ENCODE measurements at places on chromosomes 1 and 21. TPM values are rescaled to one million over a fixed set of nuclear protein-coding genes. Genes with fewer than 3 reads are reported as not detected.

DNA sequence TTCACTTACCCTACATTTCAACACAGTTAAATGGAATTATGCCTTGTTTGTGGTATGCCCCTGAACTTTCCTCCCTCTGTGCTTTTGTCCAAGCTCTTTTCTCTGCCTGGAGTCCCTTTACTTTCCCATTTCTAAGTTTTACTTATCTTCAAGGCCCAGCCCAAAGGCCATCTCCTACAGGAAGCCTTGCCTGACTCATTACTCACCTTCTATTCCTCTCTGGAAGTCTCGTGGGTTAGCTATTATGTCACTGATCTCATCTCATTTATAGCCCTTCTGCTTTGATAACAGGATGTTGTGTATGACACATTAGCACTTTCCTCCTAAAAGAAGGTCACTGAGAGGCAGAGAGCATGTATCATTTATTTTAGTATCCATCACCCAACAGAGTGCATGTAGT is 78.8 kb upstream of the CD1D start:
- peak; percentile 69 for DNase-seq
- no peak overlapping the region for H3K4me3 ChIP-seq
- H3K4me1 ChIP-seq: peaks cover 17% of the 10 kb centered on the region
- no peaks in the 10 kb centered on the region for H3K36me3 ChIP-seq
- H3K27me3 ChIP-seq: no peaks in the 10 kb centered on the region

DNA sequence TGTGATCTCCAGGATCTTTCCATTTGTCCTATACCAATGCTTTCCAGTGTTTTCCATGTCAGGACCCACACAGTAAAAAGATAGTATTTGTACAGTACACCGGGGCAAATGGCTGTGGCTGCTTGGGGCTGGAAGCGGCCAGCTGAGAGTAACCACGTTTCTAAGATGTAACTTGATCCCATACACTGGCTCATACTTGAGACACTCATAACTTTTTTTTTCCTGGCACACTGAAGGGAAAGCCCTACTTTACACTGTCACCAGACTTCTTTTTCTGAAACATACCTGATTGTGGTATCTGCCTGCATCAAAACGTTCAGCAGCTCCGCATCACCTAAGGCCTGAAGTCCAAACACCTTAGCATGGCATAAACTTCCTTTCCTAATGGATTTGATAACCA is 21.6 kb downstream of the VPS13D start:
- DNase-seq: no peak
- no peak overlapping the region for H3K4me3 ChIP-seq
- H3K27me3 ChIP-seq: no peaks in the 10 kb centered on the region
- no peak overlapping the region for H3K27ac ChIP-seq
- no peaks in the 10 kb centered on the region for H3K36me3 ChIP-seq

- H3K4me1 ChIP-seq: peaks cover 3% of the 10 kb centered on the region
- no peaks in the 10 kb centered on the region for H3K36me3 ChIP-seq
- H3K27ac ChIP-seq: peak overlapping the region; percentile 34
- no peak overlapping the region for H3K4me3 ChIP-seq
- H3K27me3 ChIP-seq: no peaks in the 10 kb centered on the region
- no peak for DNase-seq
Observed at GRCh38 chr1:153888533-153888932, 34.2 kb downstream of the GATAD2B start.

The MYCL gene
- total RNA-seq: 6.3 TPM

GRCh38 chr1:53112271-53112774 is 30.1 kb downstream of the SLC1A7 start:
- H3K27me3 ChIP-seq: peaks cover 11% of the 10 kb centered on the region
- no peaks in the 10 kb centered on the region for H3K36me3 ChIP-seq
- peaks cover 53% of the 10 kb centered on the region for H3K4me1 ChIP-seq

DNA sequence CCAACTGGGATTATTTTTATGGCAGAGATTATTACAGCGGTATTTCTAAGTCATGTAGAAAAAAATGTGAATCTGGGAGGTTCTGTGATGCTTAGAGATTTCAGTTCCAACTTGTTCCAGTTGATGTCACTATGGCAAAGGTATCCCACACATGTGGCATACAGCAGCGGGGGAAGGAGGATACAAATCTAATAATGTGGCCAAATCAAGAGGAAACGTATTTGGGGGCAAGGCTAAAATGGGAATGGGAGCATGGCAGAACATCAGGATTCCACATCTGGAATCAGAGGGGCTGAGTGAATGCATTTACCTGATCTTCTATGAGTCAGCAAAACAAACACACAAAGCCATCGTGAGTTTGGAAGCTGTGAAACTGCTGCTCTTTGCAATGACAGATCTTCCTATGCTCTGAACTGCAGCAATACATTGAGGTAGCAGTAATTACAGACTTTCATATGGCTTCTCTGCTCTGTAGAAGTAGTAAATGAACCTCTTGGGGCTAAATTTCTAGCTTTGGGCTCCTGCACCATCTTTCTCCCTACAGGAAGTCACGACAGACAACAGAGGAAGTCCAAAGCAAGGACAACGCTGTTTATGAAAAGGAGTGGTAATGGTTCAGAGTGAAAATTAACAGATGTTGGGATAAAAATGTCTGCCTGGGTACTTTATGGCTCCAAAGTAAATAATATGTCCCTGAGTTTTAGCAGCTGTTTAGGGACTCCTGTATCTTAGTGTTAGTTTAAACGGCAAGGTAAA is 55.5 kb downstream of the GABPA start:
- peak; percentile 55 for DNase-seq
- peak overlapping the region; percentile 2 for H3K4me3 ChIP-seq
- H3K4me1 ChIP-seq: no peaks in the 10 kb centered on the region
- peak overlapping the region; percentile 63 for H3K27ac ChIP-seq
- no peaks in the 10 kb centered on the region for H3K36me3 ChIP-seq

The MX2 gene
- 2.6 TPM for total RNA-seq

The ST6GALNAC5 gene
- total RNA-seq: 3.6 TPM

GRCh38 chr21:36909423-36909822 is 57.0 kb downstream of the HLCS start:
- H3K4me1 ChIP-seq: peaks cover 17% of the 10 kb centered on the region
- DNase-seq: no peak
- peak overlapping the region; percentile 92 for H3K27ac ChIP-seq
- no peak overlapping the region for H3K4me3 ChIP-seq

DNA sequence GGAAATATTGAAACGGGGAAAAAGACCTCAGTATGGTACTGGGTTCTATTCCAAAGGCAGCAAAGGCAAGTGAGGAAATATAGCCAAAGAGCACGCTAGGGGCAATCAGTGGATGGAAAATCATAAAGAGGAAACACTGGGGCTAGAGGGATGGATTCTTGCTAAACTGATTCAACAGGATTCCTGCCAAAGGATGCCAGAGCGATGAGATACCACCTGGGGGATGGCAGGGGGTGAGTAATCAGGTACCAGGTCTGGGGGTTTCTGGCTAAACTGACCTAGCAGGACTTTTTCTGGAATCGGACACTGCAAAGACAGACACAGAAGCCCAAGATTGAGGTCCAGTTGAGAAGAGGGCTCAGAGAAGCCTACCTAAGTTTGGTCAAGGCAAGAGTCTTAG is 6.7 kb downstream of the CHI3L2 start:
- H3K27me3 ChIP-seq: no peaks in the 10 kb centered on the region
- no peak overlapping the region for H3K27ac ChIP-seq
- no peak overlapping the region for H3K4me3 ChIP-seq
- peaks cover 3% of the 10 kb centered on the region for H3K4me1 ChIP-seq

The PGLYRP4 gene
- not detected for total RNA-seq

DNA sequence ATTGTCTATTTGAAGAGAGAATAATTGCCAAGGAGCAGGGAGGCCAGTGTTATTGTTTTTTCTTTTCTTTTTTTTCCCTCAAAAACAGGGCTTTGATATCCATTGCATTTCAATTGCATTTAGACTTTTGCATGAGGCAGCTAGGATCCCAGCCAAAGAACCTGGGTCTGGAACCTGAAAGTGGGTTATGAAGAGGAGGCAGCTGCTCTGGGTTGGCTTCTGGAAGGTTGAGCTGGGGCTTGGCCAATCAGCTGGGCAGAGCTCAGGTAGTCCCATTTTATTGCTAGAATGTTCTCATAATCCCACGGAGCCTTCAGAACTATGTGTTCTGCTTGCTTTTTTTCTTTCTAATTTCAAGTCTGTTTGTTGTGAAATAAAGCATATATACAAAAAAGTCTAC is 218.9 kb downstream of the CAMTA1 start:
- no peak overlapping the region for H3K27ac ChIP-seq
- no peaks in the 10 kb centered on the region for H3K36me3 ChIP-seq
- H3K4me1 ChIP-seq: no peaks in the 10 kb centered on the region
- no peak for DNase-seq
- no peaks in the 10 kb centered on the region for H3K27me3 ChIP-seq
- H3K4me3 ChIP-seq: no peak overlapping the region

The KRTAP7-1 gene
- total RNA-seq: not detected

The EXO1 gene
- 5.0 TPM for total RNA-seq

GRCh38 chr1:22651941-22652856 is 837 bp upstream of the C1QB start:
- peaks cover 7% of the 10 kb centered on the region for H3K27me3 ChIP-seq
- H3K36me3 ChIP-seq: no peaks in the 10 kb centered on the region
- H3K4me3 ChIP-seq: no peak overlapping the region
- DNase-seq: no peak
- no peak overlapping the region for H3K27ac ChIP-seq

The CCDC181 gene
- 1.3 TPM for total RNA-seq

The PATJ gene
- total RNA-seq: 43.1 TPM

DNA sequence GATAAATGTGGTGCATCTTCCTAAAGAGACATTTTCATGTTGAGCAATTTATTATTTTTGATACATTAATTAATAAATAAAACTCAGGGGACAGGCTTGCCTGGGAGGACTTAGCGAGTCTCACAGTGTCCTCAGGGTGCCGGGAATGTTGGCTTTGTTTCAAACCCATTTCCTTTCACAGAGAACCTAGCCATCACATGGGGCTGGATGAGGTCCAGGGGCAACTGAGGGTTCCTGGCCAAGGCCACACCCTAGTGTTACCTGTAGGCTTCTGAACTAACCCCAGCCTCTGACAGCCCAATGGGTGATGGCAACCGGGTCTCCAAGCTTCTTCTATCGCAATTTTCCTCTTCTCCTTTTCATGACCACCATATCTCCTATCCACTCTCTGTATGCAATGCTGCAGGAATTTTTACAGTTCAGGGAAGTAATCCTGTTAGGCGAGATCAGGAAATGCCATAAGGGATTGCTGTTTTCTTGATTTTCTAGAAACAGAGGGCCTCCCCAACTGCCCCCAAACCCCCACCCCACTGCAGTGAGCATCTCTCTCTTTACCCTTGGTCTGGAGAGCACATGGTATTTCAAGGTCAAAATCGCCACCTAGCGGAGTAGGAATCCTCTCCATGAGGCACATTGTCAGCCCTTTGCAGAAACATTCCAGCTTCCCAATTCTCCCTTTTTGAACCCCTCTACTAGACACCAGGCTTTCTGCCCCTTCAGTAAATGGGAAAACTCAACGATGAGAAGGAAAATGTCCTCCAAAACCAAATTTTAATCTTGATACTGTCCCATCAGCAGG is 22.1 kb upstream of the SMYD3 start:
- no peak overlapping the region for H3K27ac ChIP-seq
- no peaks in the 10 kb centered on the region for H3K4me1 ChIP-seq
- no peak overlapping the region for H3K4me3 ChIP-seq
- no peak for DNase-seq
- H3K27me3 ChIP-seq: no peaks in the 10 kb centered on the region

DNA sequence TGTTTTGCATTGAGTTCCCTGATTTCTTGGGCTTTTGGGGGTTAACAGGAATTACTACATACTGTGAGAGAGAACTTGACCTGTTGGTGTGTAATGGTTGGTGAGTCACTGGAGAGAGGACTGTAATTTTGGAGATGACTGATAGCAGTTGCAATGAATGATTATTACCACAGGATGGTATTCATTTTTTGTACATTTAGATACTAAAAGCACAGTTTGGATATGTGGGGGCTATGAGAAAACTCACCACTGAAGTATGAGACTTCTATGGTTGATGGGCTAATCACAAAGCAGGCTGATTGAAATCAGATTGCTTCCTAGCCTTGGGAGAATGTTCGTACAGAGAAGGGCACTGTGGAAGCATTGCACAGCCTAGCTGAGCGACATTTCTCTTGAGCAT is 1571.3 kb upstream of the PRMT6 start:
- H3K4me1 ChIP-seq: no peaks in the 10 kb centered on the region
- H3K36me3 ChIP-seq: no peaks in the 10 kb centered on the region
- H3K27ac ChIP-seq: no peak overlapping the region
- no peaks in the 10 kb centered on the region for H3K27me3 ChIP-seq
- H3K4me3 ChIP-seq: no peak overlapping the region

GRCh38 chr1:45621501-45621836 is 2.4 kb downstream of the CCDC17 start:
- no peaks in the 10 kb centered on the region for H3K36me3 ChIP-seq
- H3K27ac ChIP-seq: no peak overlapping the region
- no peaks in the 10 kb centered on the region for H3K27me3 ChIP-seq
- H3K4me1 ChIP-seq: no peaks in the 10 kb centered on the region

DNA sequence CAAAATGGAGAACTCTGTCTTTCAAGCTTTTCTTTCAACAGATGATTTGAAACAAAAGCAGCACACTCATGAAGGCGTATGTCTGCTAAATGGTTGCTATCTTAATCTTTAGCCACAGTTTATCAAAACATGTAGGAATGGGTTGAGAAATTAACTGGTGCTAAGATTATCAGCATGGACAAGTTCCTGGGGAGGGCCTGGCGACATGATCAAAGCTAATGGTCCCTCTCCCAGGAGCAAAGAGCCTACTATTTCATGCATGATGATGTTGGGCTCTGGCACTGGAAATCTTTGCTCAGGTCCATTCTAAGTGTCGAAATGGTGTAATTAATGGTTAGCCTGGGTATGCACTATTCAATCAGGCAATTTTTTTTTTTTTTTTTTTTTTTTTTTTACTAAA is 91.7 kb downstream of the SLC45A1 start:
- H3K36me3 ChIP-seq: no peaks in the 10 kb centered on the region
- no peak for DNase-seq
- H3K4me1 ChIP-seq: peaks cover 68% of the 10 kb centered on the region

The C1orf87 gene
- total RNA-seq: not detected

DNA sequence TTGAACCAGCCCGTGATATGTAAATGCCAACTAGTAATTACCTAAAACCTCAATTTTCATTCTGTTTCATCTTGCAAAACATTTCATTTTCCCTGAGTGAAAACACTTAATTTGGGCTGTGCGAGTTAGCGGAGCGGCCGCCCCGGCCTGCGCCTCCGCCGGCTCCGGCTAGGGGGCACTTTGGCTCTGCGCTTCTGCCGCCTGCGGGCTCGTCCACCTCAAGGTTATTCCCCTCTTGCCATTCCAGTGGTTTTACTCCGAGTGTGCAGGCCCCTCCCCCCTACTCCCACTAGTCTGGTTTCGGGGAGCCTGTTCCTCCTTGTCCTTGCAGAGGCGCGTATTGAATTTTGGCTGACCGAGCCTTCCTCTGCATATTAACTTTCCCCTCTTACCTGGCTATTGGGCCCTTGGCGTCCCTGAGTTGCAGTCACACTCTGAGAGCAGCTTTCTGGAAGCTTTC is 55.6 kb downstream of the PEX14 start:
- H3K36me3 ChIP-seq: no peaks in the 10 kb centered on the region
- H3K27me3 ChIP-seq: no peaks in the 10 kb centered on the region
- no peak overlapping the region for H3K27ac ChIP-seq

GRCh38 chr1:85229574-85230097 is 28.8 kb upstream of the SYDE2 start:
- no peaks in the 10 kb centered on the region for H3K36me3 ChIP-seq
- H3K4me3 ChIP-seq: no peak overlapping the region
- no peak overlapping the region for H3K27ac ChIP-seq
- H3K27me3 ChIP-seq: no peaks in the 10 kb centered on the region
- no peak for DNase-seq
- peaks cover 18% of the 10 kb centered on the region for H3K4me1 ChIP-seq

- no peaks in the 10 kb centered on the region for H3K4me1 ChIP-seq
- H3K36me3 ChIP-seq: no peaks in the 10 kb centered on the region
- H3K27ac ChIP-seq: no peak overlapping the region
- no peaks in the 10 kb centered on the region for H3K27me3 ChIP-seq
Observed at GRCh38 chr1:201108614-201109013, 3.6 kb downstream of the CACNA1S start.

Measured in hepatocyte (in vitro differentiated cells).